ENCODE measurements at places on chromosomes 7 and 10. TPM values are rescaled to one million over a fixed set of nuclear protein-coding genes. Genes with fewer than 3 reads are reported as not detected.

The DLX6 gene
- total RNA-seq, result not detected

The PLXNA4 gene
- 0.11 TPM for total RNA-seq

DNA sequence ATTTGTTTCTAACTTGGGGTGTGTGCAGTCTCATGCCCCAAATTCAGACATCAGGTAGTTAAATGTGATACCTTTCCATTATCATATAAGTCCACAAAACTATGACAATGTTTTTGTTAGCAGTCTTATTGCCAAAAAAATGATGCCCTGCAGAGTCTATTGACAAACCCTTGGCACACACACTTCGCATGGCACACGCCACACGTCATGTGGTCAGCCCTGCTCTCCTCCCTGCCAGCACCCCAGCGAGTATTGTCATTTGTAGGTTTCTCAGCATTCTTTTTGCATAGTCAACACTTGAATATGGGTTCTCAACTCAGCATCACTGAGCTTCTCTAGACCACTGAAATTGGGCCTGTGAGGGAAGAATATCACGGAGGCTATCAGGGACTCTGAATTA lies 356.0 kb downstream of the INHBA start:
- H3K4me1 ChIP-seq, result no peaks in the 10 kb centered on the region
- no peak overlapping the region for H3K4me3 ChIP-seq
- H3K27me3 ChIP-seq, result no peaks in the 10 kb centered on the region
- no peak overlapping the region for H3K27ac ChIP-seq

GRCh38 chr7:106840342-106840741 lies 24.7 kb upstream of the PIK3CG start:
- DNase-seq, result no peak
- no peaks in the 10 kb centered on the region for H3K27me3 ChIP-seq
- H3K4me1 ChIP-seq, result no peaks in the 10 kb centered on the region
- H3K4me3 ChIP-seq, result no peak overlapping the region
- H3K36me3 ChIP-seq, result no peaks in the 10 kb centered on the region

GRCh38 chr10:5623081-5623748 lies 43.2 kb downstream of the ASB13 start:
- no peaks in the 10 kb centered on the region for H3K4me1 ChIP-seq
- H3K27me3 ChIP-seq, result no peaks in the 10 kb centered on the region
- DNase-seq, result peak; percentile 70
- no peaks in the 10 kb centered on the region for H3K36me3 ChIP-seq
